ENCODE measurements at places on chromosomes 13 and 19.

DNA sequence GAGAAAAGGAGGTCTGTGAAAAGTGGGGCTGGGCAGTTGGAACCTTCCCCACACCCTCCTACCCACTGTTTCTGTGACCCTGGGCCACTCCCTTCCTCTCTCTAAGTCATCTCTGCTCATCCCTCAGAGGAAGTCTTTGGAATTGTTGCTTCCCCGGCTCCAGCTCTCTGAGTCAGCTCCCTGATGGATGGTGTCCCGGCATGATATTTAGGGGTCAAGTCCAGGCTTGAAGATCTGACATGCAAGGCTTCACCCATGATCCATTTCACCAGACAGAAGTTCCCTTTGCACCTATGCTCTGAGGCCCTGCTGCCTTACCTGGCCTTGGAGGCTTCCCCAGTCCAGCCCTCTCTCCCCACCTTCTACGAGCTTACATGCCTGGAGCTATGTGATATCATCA lies 13.3 kb downstream of the EXOC3L2 start:
- no peak for DNase-seq

DNA sequence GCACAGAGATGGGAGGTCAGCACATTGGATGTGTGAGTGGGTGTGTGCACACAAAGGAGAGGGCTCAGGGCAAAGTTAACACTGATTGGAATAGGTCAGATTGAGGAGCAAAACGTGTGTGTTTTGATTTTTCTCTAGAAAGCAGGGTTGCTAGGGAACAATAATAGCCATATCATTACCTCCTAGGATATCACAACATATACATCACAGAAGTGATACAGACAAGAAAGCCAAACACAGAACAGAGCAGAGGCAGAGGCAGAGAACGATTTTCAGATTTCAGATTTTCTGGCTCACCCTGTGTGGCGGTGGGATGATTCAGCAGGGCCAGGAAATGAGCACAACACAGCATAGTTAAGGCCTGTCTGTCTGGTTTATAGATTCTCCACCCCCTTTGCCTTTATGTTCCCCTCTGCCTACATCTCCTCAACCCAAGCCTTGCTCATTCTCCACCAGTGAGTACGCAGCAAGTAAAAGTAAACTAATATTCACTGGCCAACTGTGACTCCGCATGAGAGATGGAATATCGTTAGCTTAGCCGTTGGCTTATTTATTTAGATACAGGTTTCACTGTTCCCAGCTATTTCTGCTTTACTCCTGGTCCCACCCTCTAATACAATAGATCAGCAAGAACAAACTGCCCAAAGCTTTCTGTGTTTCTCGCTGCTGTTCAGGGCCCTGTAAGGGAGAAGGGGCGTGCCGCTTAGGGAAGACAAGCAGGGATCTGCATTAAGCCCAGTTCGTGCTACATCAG lies 182.7 kb upstream of the TSC22D1 start:
- no peak for DNase-seq

GRCh38 chr19:19214159-19214490 lies 2.4 kb downstream of the NCAN start:
- no peak for DNase-seq

DNA sequence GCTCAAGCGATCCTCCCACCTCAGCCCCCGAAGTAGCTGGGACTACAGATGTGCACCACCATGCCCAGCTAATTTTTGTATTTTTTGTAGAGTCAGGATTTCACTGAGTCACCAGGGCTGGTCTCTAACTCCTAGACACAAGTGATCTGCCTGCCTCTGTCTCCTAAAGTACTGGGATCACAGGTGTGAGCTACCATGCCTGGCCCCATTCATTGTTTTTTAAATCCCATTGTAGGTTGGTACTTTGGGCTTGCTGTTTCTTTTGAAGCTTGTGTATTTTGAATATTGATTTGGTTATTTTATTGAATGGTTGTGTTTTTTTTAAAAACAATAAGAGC lies 26.7 kb downstream of the ZMYM2 start:
- no peak for DNase-seq

DNA sequence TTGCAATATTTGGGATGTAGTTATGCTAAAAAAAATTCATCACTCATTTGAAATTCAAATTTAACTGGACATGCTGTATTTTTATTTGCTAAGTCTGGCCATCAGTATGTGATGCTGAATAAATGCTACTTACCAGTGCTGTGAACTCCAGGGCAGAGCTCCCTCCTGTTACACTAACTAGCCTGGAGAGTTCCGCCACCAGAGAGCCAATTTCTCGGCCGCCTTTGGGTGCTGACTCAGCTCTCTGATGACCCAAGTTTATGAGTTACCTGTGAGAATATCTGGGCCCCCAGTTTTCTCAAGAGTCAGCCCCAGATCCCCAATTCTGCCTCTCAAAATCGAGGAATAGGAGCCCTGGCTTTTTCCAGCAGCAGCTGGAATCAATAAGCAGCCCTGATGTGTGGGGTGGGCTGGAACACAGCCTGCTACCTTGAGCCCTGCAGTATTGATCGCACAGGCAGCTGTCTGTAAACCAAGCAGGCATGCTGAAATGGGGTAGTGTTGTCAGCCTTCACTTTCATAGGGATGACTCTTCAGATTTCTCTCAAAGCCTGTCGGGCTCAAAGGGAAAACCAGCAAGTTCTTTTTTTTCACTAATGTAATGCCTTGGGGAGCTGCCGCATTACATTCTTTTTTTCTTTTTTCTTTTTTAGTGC lies 113.7 kb downstream of the DNAJC15 start:
- no peak for DNase-seq

DNA sequence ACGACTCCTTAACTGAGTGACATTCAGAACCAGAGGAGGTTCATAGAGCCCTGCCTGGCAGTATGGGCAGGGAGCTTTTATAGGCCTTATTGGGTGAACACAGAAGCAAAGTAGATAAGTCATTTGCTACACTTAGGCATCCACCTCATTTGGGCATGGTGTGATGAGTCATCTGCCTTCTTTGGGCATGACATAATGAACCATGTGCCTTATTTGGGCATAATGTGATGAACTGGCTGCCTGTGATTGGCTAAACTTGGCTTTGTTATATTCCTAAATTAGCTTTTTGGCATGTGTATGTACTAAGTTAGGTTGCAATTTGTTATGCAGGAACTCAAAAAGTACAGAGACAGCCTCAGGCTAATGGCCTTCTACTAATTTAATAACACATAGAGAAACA lies 2210.2 kb upstream of the PCDH20 start:
- DNase-seq: no peak

GRCh38 chr13:44273991-44274770 lies 99.4 kb upstream of the SERP2 start:
- no peak for DNase-seq

DNA sequence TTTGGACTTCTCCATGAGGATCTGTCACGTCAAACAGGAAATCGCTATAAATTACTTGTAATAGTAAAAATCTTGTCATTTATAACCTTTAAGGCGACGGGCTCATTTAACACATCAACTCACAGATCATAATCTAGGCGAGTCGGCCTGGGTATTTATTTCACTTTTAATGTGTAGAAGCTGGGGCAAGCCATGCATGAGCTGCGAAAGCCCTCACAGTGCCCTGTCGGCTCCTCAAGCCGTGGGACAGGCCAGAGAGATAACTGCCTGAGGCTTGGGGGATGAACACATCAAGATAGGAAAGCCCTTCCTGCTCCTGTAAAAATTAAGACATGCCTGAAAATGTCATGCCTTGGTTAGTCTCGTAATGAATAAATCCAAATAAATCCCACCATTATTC lies 30.8 kb downstream of the SOX1 start:
- DNase-seq: no peak

GRCh38 chr19:1109032-1109551 lies 5.3 kb downstream of the GPX4 start:
- DNase-seq: no peak

DNA sequence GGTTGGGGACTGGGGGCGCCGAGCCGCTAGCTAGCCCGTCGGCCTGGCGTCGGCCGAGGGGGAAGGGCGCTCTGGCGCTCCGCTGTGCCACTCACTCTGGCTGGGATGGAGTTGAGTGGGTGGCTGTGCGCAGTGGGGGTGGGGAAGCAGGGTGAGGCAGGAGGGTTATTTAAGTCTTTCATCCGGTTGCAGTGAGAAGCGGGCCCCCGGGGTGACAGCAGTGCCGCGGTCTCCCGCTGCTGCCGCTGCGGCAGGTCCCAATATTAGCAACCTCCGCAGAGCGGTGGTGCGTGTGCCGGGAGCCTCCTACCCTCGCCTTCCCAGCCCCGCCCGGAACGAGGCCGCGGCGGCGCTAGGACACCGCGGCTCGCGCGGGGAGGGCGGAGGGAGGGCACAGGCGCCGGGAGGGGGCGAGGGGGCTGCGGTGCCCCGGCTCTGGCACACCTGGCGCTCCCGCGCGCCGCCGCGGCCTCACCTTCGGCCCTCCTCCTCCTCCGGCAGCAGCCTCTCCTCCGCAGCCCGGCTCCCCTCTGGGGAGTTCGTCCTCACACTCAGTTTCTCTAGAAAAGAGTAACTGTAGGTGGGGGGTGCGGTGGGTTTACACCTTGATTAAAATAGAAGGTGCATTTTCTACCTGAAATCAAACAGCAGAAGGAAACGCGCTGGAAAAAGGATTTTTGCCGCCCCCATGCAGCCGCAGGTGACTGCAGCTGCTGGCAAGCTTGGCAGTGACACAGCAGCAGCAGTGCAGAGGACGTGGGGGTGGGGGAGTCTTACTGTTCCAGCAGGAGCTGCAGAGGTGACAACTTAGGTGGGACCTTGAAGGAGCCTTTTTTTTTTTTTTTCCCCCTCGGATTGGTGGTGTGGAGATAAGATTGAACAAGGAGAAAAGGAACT lies 4.5 kb downstream of the FGF9 start:
- DNase-seq: no peak

- DNase-seq: no peak
Measured at GRCh38 chr13:73451221-73452029, 392.6 kb downstream of the KLF5 start.

All from activated effector memory CD4-positive, alpha-beta T cell treated with Interleukin-2 at 50 U/mL for 16 hours (primary cell).